ENCODE measurements at places on chromosomes 13 and 19.

DNA sequence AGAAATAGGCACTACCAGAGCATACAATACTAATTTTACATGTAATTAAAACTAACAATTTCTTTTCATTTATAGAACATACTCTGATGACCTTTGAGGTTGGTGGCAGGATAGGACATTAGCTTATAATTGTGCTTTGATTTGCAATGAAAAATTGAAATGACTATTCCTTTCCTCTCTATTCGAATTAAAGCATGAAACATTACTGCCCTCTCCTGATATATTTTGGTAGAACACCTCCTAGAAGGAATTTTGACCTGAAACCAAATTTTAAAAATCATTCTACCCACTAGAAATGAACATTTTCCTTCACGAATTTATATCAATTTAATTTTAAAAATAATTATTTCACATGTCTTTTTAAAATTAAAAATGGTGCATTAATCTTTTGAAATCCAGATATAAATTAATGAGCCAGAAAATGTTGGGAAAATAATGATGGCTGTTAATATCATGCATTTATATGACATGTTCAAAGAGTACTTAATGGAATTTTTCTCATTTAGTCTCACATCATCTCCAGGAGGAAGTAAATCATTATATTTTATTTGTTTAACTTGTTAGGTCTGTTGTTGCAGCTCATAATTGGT, 556.3 kb upstream of the ARGLU1 start:
- DNase-seq: peak; percentile 17

GRCh38 chr19:43623889-43624670, 4.7 kb upstream of the ZNF428 start:
- DNase-seq: no peak

GRCh38 chr13:74732736-74733385, 598.7 kb upstream of the KLF12 start:
- no peak for DNase-seq

DNA sequence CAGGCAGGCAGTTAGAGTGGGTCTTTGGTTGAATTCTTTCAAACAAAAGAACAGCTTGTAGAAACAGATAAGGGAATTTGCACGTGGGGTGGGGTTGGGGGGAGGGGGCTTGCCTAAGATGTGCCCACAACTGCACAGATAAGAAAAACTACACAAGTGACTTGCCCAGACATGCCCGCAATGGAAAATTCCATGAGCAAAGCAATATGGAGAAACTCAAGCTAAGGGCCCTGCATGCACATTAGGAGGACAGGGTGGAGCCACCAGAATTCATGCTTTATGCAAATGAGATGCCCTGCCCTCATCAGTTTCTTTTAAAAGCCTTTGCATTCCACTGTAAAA, 755.6 kb upstream of the MIR17HG start:
- no peak for DNase-seq

- DNase-seq: peak; percentile 11
Measured at GRCh38 chr13:35470671-35471661, 5.5 kb downstream of the MAB21L1 start.

GRCh38 chr19:45187421-45188100, 9.0 kb downstream of the BLOC1S3 start:
- DNase-seq: no peak

- no peak for DNase-seq
Measured at GRCh38 chr19:4776436-4777211, 14.9 kb upstream of the FEM1A start.

DNA sequence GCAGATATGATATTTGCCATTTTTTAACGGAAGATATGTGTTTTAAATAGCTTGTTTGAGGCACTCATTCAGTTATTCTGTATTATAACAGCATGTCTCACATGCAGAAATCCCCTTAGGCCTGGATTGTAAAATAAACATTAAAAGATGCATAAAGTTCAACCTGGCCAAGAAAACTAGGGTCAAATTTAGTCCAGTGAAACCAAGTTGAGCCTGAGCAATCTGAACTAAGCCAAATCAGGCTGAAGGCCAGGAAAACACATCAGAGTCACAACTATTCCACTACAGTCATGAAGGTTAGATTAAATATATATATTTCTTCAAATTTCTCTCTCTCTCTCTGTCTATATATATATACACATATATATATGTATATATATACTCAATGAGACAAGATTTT, 504.8 kb downstream of the SLITRK1 start:
- DNase-seq: peak; percentile 89

DNA sequence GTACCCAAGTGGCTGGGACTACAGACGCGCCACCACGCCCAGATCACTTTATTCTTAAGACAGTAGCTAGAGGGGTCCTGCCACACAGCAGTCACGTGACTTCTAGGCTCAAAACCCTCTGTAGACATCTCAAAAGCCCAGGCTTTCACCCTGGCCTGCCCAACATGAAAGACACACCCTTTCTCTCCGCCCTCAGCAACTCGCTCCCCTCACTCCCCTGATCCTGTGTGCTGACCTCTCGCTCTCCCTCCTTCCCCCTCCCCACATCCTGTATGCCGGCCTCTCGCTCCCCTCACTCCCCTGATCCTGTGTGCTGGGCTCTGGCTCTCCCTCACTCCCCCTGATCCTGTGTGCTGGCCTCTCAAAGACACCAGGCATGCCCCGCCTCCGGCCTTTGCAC, 77.4 kb downstream of the SLC15A1 start:
- DNase-seq: no peak

DNA sequence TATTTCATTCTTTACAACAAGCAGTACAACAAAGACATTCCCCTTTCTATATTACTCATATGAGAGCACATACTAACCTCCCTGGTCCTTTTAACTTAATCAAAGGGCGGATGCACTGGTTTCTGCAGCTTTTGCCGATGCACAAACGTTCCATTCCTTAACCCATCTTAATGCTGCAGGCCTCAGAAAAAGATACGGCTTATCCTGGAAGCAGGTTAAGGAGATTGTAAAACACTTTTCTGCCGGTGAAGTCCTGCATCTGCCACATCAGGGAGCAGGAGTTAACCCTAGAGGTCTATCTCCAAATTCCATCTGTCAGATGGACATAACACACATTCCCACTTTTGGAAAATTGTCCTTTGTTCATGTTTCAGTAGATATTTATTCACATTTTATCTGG, 11.5 kb upstream of the ZNF814 start:
- DNase-seq: no peak

- DNase-seq: peak; percentile 59
Measured at GRCh38 chr13:33193428-33193974, 92.1 kb downstream of the STARD13 start.

GRCh38 chr19:46728693-46729339, 11.9 kb upstream of the PRKD2 start:
- DNase-seq: peak; percentile 52

- no peak for DNase-seq
Measured at GRCh38 chr13:36014763-36015162, 116.4 kb downstream of the DCLK1 start.

- peak; percentile 75 for DNase-seq
Measured at GRCh38 chr13:104954210-104954609, 1581.3 kb downstream of the EFNB2 start.

- DNase-seq: no peak
Measured at GRCh38 chr19:2419754-2420153, 7.6 kb downstream of the TIMM13 start.

DNA sequence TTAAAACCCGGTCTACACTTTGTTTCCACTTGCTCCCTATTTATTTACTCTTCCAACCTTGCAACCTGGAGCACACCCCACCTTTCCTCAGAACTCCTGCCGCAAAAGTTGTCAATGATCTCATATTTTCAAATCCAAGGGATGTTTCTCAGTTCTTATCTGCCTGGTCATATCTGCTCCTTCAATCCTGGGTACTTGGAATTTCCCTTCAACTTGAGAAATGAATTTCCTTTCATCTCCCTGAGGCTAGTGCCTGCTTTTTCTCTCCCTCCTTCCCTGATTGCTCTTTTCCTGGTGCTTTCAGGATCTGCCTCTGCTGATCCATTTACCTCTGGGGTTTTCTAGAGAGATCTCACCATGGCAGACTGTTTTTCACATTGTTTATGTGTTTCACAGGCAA, 154.8 kb upstream of the IRS2 start:
- peak; percentile 44 for DNase-seq

GRCh38 chr13:51479199-51479523, 26.3 kb upstream of the INTS6 start:
- peak; percentile 66 for DNase-seq

DNA sequence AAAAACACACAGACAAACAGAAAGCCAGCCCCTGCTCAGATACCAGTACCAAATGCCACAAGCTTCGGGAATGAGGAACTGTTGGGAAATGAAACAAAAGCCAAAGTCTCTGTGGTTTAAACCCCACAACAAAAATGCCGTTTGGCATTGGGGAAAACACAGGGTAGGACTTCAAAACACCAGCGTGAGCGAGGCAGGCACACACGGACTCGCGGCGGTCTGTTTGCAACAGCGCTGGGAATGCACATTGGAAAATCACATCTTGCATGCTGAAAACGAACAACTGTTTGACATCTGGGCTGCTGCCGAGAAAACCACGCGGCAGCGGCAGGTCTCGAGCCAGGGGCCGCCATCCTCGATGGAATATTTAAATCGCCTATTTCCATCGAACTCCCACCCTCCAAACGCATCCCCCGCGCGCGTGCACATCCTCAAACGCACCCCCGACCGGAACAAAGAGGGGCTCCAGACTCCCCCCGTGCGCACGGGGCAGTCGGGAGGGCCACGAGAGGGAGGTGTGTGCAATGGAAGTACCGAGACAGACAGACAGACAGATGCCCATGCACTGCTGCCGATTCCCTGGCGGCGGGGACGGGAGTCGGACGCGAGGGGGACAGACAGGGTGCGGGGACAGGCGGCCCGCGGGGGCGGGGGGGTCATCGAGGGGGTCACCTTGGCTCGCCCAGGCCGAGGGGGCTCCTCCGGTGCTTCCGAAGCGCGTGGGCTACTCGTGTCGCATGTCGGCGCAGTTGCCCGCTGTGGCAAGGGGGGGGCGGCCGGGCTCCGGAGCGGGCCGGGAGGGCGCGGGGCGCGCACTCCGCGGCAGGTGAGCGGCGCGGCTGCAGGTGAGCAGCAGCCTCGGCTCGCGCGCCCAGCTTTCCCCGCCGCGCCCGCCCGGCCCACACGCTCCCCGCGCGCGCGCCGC, at the start of gene GPR12:
Gene GPR12, minus strand, starts transcription at position 880 of the 925 bp plus-strand sequence. CDS start 959 bp downstream, outside the sequence.
- DNase-seq: peak; percentile 6

- peak; percentile 79 for DNase-seq
Measured at GRCh38 chr19:49150106-49150943, 4.9 kb downstream of the HRC start.

- DNase-seq: peak; percentile 7
Measured at GRCh38 chr19:41691268-41691970, 3.3 kb upstream of the CEACAM7 start.

DNA sequence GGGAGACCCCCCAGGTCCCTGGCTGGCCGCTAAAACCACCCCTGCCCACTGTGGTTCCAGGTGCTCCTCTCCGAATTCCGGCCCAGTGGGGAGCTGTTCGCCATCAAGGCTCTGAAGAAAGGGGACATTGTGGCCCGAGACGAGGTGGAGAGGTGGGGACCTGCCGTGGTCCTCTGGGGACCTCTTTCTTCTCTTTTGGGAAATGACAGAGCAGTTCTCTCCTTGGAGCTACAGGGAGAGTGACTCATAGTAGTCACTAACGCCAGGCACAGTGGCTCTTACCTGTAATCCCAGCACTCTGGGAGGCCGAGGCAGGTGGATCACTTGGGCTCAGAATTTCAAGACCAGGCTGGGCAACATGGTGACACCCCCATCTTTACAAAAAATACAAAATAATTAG, 7.3 kb downstream of the PTGER1 start:
- DNase-seq: no peak

GRCh38 chr19:29871143-29871542, 59.4 kb downstream of the CCNE1 start:
- no peak for DNase-seq

DNA sequence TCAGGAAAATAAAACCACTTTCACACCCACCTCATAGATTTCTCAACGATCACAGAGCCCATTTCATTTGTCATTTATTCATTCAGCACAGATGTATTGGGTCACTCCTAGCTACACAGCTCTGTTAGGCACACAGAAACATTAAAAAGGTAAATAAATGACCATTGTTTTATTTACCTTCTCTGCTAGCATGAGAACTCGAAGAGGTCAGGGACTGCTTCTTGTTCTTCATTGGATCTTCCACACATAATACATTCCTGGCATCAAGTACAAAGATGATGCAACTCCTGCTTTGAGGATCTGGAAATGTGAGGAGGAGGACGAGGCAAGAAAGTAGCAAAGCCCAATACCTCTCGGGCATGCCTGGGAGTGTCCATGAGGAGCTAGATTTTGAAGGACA, 168.1 kb downstream of the RBM26 start:
- no peak for DNase-seq

GRCh38 chr19:9407827-9408226, 27.5 kb downstream of the ZNF266 start:
- no peak for DNase-seq

GRCh38 chr13:80850771-80851170, 509.8 kb upstream of the SPRY2 start:
- no peak for DNase-seq

- peak; percentile 34 for DNase-seq
Measured at GRCh38 chr19:54160182-54160811, 776 bp upstream of the LENG1 start.

DNA sequence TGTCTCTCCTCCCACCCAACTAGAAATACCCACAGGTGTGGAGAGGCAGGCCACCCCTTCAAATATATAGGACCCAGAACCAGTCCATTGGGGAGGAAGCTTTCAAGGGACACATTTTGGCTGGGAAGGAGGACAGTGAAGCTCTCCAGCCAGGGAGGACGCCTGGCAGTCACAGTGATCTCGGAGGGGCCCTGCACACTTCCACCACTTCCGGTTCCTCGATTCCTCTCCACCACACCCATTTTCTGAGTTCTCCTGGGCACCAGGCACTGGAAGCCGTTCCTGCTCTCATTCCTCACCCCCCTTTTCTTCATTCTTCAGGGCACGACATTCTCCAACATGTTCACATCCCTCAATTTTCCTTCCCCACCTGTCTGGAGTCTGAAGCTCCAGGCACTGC, 30.4 kb upstream of the CEACAM21 start:
- DNase-seq: no peak

- DNase-seq: peak; percentile 9
Measured at GRCh38 chr19:45186509-45187334, 8.1 kb downstream of the BLOC1S3 start.
